Uterus (tissue), 4 donors: ENCODE measurements at places on chromosomes 6 and 20. TPM values are rescaled to one million over a fixed set of nuclear protein-coding genes. Genes with fewer than 3 reads are reported as not detected.

Gene CGA
- total RNA-seq = not detected

Gene SLC22A23
- total RNA-seq = 27.6 TPM

Gene RIPOR3
- 17.5 TPM for total RNA-seq

Gene NT5E
- total RNA-seq = 23.5 TPM

Gene SPDEF
- total RNA-seq = 1.5 TPM

- H3K4me1 ChIP-seq = no peaks in the 10 kb centered on the region
- no peaks in the 10 kb centered on the region for H3K27me3 ChIP-seq
- DNase-seq = no peak
- no peak overlapping the region for H3K27ac ChIP-seq
Observed at GRCh38 chr6:150372051-150372450, 3.2 kb downstream of the IYD start.

DNA sequence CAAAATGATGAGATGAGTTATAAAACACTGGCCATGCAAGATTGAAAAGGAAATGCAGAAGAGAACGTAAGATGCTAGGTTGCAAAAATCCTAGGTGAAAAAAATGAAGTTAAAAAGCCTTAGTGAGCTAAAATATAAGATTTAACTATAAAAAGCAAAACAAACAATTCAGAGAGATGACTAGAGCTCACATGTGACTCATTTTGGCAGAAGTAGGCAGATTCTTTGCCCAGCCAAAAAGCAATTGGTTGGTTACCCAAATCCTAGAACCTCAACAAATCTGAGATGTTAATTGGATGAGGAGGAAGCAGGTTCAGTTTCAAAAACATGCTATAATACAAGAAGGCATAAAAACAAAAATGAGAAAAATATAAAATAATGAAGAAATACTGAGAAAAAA, 249.1 kb downstream of the OGFRL1 start:
- H3K4me3 ChIP-seq = no peak overlapping the region
- DNase-seq = no peak
- no peaks in the 10 kb centered on the region for H3K27me3 ChIP-seq
- H3K27ac ChIP-seq = no peak overlapping the region
- H3K4me1 ChIP-seq = no peaks in the 10 kb centered on the region
- no peaks in the 10 kb centered on the region for H3K36me3 ChIP-seq

GRCh38 chr6:73537677-73538076, 16.8 kb upstream of the EEF1A1 start:
- H3K36me3 ChIP-seq = no peaks in the 10 kb centered on the region
- DNase-seq = no peak
- no peak overlapping the region for H3K4me3 ChIP-seq
- no peak overlapping the region for H3K27ac ChIP-seq
- H3K4me1 ChIP-seq = no peaks in the 10 kb centered on the region

- H3K4me1 ChIP-seq = no peaks in the 10 kb centered on the region
- no peaks in the 10 kb centered on the region for H3K36me3 ChIP-seq
- no peak for DNase-seq
- H3K4me3 ChIP-seq = no peak overlapping the region
- H3K27ac ChIP-seq = no peak overlapping the region
- H3K27me3 ChIP-seq = no peaks in the 10 kb centered on the region
Observed at GRCh38 chr20:4811661-4812181, 90.0 kb downstream of the PRND start.

DNA sequence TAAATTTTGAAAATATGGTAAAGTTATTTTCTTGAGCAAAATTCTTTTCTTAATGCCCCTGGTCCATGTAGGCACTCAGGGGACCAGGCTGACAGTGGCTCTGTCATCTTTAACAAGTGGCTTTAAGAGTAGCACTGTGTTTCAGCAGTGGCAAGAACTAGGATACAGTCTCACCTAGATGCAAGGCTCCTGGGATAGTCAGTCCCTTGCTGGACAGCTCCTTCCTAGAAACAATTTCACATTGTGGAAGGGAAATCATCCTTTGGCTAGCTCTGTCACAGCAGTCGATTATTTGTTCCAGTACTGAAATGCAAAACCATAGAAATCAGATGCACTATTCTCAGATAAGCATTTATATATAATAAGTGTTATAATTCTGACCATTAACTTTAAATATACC, 175.4 kb upstream of the KCNQ5 start:
- no peak for DNase-seq
- no peaks in the 10 kb centered on the region for H3K36me3 ChIP-seq
- no peaks in the 10 kb centered on the region for H3K4me1 ChIP-seq
- no peak overlapping the region for H3K4me3 ChIP-seq

DNA sequence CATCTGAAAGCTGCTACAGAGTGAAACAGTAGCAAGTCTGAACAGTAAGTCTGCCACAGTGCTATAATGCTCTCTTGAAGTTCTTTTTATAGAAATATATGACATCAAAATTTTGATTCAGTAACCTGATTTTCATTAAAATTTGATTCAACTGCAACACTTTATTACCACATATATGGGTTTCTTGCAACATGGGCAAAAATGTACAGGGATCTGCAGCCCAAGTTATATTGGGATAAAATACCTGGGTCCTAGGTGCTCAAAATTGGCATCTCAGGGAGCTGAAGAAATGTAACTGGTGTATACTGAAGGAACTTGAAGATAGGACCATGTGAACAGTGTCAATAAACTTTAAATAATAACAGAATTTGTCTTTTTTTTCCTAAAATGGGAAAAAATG, 10.8 kb downstream of the ROMO1 start:
- H3K27ac ChIP-seq = no peak overlapping the region
- H3K4me3 ChIP-seq = no peak overlapping the region
- no peak for DNase-seq
- no peaks in the 10 kb centered on the region for H3K36me3 ChIP-seq
- peaks cover 8% of the 10 kb centered on the region for H3K4me1 ChIP-seq

GRCh38 chr6:7730001-7730783, 4.3 kb downstream of the BMP6 start:
- peaks cover 23% of the 10 kb centered on the region for H3K27me3 ChIP-seq
- DNase-seq = no peak
- peaks cover 10% of the 10 kb centered on the region for H3K4me1 ChIP-seq
- H3K27ac ChIP-seq = no peak overlapping the region

- H3K36me3 ChIP-seq = no peaks in the 10 kb centered on the region
- no peaks in the 10 kb centered on the region for H3K4me1 ChIP-seq
- no peak overlapping the region for H3K27ac ChIP-seq
Observed at GRCh38 chr6:45174045-45174444, 154.1 kb upstream of the RUNX2 start.

DNA sequence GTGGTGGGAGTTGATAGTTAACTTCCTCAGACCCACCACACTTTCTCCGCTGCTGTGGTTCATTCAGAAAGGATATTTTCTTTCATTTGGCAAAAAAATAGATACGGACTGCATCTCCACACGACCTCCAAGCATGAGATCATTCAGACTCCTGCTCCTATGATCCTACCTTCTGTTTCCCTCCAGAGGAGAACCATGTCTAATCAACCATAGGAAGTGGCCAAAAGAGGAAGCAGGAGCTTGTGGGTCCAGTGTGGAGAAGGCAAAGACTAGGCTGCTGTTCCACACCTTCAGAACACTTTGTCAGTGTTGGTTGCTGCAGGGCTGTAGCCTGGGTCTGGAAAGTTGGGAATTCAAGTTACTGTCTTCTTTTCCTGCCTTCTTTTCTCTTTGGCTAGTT, 10.6 kb upstream of the KIF13A start:
- no peak overlapping the region for H3K4me3 ChIP-seq
- no peaks in the 10 kb centered on the region for H3K27me3 ChIP-seq
- no peak overlapping the region for H3K27ac ChIP-seq
- no peaks in the 10 kb centered on the region for H3K36me3 ChIP-seq
- no peak for DNase-seq

DNA sequence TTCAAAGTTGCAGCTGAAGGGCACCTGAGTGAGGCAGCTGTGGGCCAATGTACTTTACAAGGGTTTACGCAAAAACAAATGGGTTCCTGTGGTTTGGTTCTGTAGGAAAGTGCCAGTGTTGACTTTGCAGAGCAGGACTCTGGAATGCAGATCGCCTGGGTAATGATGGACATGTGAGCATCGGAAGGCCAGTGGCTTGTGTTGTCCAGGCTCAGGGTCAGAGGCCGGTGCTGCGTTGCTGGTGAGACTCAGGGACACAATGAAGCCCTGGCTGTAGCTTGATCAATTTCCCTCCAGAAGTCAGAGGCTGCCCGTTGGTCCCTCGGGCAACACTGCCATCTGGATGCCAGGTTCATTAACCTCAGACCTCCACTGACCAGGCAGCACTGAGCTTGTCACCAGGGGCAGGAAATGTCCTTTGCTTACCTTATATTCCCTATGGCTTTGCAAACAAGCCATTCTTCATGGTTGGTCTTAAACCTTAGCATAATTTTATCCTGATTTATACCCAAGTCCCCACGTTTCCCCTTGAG, 753.4 kb downstream of the QKI start:
- H3K27ac ChIP-seq = no peak overlapping the region
- H3K4me1 ChIP-seq = no peaks in the 10 kb centered on the region
- DNase-seq = no peak
- no peak overlapping the region for H3K4me3 ChIP-seq
- H3K36me3 ChIP-seq = no peaks in the 10 kb centered on the region

DNA sequence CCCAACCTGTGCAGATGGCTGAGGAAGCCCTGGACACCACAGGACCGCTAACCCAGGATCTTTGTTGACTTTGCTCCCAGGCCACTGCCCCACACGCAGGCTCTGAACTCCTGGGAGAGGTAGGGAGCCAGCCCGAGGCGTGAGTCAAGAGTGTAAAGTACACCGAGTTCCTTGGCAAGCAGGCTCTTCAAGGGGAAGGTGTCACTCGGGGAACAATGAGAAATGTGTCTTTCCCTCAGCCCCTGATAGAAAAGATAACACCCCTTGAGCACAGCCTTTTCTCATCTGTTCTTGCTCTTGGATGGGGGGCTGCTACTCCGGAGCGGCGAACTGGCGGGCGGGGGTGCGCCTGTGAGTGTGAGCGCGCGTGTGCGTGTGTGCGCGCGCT, 472 bp upstream of the EDN3 start:
- no peak for DNase-seq
- no peaks in the 10 kb centered on the region for H3K36me3 ChIP-seq
- H3K27me3 ChIP-seq = no peaks in the 10 kb centered on the region
- H3K4me1 ChIP-seq = no peaks in the 10 kb centered on the region

DNA sequence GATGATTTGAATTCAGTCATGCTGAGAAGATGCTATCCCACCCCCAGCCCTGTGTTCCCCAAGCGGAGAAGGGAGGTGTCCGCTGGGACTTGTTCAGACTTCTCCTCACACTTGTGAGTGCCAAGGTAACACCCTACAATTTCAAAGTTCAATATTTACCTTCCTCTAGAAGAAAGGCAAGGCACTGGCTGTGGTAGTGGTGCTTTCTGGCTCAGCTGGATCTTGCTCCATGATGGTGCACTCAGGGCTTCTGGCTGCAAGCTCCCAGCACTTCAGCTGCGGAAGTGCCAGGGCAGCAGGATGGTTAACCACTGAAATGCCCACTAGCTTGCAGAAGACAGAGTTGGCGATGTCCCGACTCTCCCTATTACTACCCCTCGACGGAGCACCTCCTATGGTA, 135.4 kb downstream of the MTFR2 start:
- no peak overlapping the region for H3K27ac ChIP-seq
- H3K4me1 ChIP-seq = no peaks in the 10 kb centered on the region
- H3K36me3 ChIP-seq = no peaks in the 10 kb centered on the region
- H3K4me3 ChIP-seq = no peak overlapping the region
- no peak for DNase-seq

- H3K4me3 ChIP-seq = no peak overlapping the region
- no peak overlapping the region for H3K27ac ChIP-seq
- H3K4me1 ChIP-seq = no peaks in the 10 kb centered on the region
Observed at GRCh38 chr20:41996951-41997350, 378.8 kb upstream of the CHD6 start.

- H3K27ac ChIP-seq = peak overlapping the region; percentile 61
- H3K4me1 ChIP-seq = no peaks in the 10 kb centered on the region
- H3K4me3 ChIP-seq = no peak overlapping the region
- no peaks in the 10 kb centered on the region for H3K27me3 ChIP-seq
- no peaks in the 10 kb centered on the region for H3K36me3 ChIP-seq
- DNase-seq = no peak
Observed at GRCh38 chr6:168451805-168452517, 11.0 kb downstream of the SMOC2 start.

DNA sequence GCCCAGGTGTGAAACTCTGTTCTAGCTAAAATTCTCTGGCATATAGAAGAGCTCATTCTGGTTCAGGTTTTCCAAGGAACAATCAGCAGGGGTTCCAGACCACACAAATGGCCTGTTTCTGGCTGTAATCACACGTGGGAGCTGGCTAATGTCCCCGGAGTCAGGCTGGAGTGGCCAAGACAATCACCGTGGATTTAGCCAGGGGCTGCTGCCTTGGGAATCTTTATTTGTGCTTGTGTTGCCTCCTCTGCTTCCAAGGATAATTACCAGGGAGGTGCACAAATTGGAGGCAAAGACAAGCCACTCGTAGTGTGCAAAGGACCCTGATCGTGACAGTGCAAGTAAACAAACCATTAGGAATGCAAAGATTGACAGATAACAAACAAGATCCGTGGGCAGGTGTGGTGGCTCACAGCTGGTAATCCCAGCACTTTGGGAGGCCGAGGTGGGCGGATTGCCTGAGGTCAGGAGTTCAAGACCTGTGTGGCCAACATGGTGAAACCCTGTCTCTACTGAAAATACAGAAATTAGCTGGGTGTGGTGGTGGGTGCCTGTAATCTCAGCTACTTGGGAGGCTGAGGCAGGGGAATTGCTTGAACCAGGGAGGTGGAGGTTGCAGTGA, 77.3 kb downstream of the KCNB1 start:
- H3K36me3 ChIP-seq = no peaks in the 10 kb centered on the region
- no peak overlapping the region for H3K4me3 ChIP-seq
- H3K27ac ChIP-seq = no peak overlapping the region
- no peaks in the 10 kb centered on the region for H3K27me3 ChIP-seq

DNA sequence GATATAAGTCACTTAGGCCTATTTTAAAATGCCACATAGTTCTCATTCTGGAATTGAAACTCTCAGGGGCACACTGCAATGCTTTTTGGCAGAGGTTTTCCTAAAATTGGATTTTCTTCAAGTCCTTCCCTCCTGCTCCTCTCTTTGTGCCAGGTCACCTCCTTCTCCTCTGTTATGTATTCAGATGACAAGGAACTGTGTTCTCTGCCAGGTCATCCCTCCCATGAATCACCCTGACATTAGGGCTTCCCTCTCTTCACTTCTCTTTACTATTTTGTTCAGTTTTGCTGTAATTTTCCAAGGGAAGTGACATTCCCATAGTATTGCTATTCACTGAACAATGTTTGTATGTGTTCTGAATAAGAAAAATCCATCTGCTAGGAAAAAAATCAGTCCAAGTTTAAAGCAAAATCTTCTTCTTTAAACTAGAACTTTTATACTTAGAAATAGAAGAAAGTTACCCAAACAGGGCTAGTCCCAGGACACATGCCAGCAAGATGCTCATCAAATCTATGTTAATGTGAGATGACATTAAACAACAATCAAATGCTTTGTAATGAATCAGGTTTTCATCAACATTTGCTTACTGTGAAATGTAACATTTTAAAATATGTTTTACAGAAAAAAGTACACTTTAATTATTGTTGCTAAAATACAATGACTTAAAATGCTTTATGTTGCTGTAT, 461.1 kb downstream of the MMUT start:
- DNase-seq = no peak
- no peak overlapping the region for H3K27ac ChIP-seq
- H3K4me1 ChIP-seq = no peaks in the 10 kb centered on the region
- no peak overlapping the region for H3K4me3 ChIP-seq
